Activated CD4-positive, alpha-beta T cell treated with anti-CD3 and anti-CD28 coated beads, Interleukin-2, amount 50 U/mL, for 48 hours (primary cell): ENCODE measurements at places on chromosomes 16 and 17.

GRCh38 chr17:74176546-74177001, 26.9 kb upstream of the RPL38 start:
- peak; percentile 64 for DNase-seq

DNA sequence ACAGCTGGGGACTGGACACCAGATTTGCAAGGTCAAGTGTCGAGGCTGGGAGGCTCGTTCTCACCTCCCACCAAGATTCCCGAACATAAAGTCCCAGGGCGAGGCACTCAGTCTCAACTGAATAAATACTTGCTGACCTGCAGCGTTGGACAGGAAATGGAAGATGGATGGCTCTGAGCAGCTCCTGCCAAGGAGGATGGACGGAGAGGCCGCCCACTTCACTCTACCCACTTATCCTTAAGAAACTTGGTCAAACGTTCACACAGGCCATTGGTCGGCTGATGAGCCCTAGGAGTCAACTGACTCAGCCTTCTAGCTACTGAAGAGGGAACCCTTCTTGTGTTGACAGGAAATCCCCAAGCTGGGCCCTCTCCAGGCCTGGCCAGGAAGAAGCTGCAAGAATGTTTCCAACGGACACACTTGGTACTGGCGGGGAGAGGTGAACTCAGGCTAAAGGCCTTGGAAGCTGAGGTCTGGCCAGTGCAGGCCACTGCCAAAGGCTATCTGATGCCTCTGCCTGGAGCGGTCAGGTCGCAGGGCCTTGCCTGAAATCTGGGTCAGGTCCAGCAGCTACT, 50.0 kb downstream of the VAC14 start:
- no peak for DNase-seq

- DNase-seq, result no peak
These were observed 103.2 kb downstream of the SOCS1 start for GRCh38 chr16:11152677-11153331.

- DNase-seq, result no peak
These were observed 28.4 kb upstream of the ZNF423 start for GRCh38 chr16:49884033-49885015.

DNA sequence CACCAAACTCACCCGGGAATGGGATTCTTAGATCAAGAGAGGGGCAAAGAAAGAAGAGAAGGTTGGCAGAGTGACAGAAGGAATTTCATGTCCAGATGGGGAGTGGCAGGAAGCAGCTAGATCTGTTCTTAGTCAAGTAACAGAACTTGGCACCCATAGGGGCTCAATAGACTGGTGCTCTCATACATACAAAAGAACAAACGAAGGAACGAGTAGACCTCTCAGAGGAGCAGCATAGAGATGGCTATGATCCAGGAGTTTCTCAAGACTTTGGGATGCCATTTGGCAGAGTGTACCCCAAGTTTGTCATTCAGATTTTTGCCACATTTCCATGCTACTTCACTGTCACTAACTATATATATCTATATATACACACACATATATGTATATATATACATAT, 47.9 kb downstream of the GINS3 start:
- DNase-seq, result no peak

DNA sequence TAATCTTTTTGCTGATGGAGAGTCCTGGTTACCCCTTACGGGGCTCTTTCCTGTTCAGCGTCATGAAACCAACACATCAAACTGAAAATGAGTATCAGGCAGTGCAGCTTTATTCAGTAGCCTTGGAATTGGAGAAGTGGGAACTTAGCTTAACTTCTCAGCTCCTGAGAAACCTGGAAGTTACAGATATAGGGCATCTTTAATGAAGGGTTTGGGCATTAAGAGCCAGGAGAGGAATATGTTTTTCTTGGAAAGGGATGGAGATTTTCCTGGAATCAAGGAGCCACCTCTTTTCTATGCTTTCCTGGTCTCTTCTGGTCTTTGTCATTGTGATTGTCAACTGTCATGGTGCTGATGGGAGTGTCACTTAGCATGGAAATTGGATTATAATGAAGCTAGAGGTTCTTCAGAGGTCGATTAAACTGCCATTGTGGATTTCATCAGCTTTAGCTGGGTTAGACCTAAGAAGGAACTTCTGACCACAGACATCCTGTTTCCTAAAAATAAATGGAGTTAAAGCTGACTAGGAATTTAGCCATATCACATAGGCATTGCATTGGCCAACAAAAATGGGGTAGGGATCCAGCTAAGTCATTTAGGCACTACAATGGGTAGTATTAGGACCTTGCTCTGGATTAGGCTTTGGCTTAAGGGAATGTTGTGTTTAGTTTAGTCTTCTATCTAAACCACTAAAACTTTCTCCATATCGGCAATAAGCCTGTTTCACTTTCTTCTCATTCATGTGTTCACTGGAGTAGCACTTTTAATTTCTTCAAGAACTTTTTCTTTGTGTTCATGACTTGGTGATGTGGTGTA, 186.4 kb downstream of the BCAS3 start:
- no peak for DNase-seq

GRCh38 chr16:26688699-26689098, 378.0 kb upstream of the C16orf82 start:
- DNase-seq, result no peak

GRCh38 chr16:782766-783403, 5.3 kb downstream of the RPUSD1 start:
- DNase-seq, result no peak

GRCh38 chr17:39229274-39229913, 3.6 kb upstream of the STAC2 start:
- no peak for DNase-seq

GRCh38 chr17:61567045-61567802, 23.8 kb downstream of the NACA2 start:
- no peak for DNase-seq

- peak; percentile 83 for DNase-seq
These were observed at the start of gene RASD1 for GRCh38 chr17:17496189-17497064. Gene RASD1 (minus strand): TSS chr17:17496395. CDS start chr17:17496181, 214 bp downstream.

- DNase-seq, result no peak
These were observed 101.2 kb upstream of the CACNG5 start for GRCh38 chr17:66733759-66734158.

- DNase-seq, result no peak
These were observed 1.6 kb upstream of the FOXJ1 start for GRCh38 chr17:76142585-76143041.

DNA sequence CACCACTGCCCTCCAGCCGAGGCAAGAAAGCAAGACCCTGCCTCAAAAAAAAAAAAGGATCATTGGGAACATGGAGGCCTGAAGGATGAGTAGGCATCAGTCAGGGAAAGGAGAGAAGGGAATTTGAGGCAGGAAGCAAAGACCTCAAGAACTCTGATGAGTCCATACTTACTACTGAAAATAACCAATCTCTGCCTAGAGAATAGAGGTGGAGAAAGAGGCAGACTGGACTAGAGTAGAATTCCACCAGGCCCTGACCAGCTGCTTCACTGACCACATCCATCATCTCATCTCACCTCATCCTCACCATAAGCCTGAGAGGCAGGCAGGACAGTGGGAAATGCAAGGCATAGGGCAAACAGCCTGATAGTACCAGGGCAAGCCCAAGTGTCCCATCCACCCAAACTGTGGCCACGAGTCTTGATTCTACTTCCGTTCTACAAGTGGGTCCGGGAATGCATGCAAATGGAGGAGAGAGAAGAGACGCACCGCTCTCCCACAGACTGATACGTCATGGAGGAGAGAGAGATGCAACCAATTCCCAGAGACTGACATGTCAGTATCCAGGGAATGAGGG, 17.1 kb downstream of the ANKRD11 start:
- DNase-seq, result no peak

DNA sequence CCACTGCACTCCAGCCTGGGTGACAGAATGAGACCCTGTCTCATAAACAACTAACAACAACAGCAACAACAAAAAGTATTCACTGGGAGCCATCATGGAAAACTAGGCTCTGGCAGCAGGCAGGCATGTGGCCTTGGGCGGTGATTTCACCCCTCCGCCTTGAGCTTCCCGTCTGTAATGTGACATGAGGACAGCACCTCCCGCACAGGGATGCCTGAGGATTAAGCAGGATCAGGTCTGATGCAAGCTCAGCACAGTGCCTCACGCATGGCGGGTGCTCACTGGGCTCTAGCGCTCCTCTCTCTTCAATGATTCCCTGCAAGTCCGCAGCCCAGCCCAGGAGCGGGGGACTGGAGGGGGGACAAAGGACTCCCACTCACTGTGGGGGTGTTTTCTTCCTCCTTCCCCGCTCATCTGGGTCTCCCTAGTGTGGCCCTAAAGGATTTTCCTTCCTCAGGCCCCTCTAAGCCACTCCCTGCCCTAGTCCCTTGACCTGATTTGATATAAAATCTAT, 2.8 kb downstream of the PLCD3 start:
- DNase-seq, result no peak

- DNase-seq, result no peak
These were observed 11.6 kb downstream of the WIPF2 start for GRCh38 chr17:40230670-40231069.

DNA sequence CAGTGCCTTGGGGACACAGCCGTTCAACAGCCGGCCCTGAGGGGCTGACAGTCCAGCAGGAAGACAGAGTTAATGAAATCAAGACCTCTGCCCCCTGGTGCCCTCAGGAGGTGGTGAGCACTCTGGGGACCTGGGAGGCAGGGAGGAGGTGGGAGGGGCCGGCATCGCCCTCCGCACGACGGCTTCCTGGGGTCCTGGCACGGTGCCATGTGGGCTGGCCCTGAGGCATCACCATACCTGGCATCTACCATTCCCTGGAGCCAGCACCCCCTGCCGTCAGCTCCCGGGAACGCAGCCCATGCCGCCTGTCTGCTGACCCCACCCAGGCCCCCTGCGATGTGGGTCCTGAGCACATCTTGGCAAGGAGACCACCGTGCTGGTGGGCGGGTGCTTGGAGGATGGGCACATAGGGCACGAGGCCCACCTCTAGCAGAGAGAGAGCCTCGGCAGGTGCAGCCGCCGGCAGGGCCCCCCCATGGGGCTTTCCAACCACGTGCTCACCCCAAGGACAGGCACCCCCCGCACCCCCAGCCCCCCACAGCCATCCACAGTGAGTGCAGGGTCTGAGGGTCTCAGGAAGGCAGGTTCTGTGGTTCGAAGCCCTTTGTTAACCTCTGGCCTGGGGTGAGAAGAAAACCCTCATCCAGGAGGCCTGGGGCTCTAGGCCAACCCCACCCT, 52.5 kb downstream of the ZFPM1 start:
- DNase-seq, result peak; percentile 69

DNA sequence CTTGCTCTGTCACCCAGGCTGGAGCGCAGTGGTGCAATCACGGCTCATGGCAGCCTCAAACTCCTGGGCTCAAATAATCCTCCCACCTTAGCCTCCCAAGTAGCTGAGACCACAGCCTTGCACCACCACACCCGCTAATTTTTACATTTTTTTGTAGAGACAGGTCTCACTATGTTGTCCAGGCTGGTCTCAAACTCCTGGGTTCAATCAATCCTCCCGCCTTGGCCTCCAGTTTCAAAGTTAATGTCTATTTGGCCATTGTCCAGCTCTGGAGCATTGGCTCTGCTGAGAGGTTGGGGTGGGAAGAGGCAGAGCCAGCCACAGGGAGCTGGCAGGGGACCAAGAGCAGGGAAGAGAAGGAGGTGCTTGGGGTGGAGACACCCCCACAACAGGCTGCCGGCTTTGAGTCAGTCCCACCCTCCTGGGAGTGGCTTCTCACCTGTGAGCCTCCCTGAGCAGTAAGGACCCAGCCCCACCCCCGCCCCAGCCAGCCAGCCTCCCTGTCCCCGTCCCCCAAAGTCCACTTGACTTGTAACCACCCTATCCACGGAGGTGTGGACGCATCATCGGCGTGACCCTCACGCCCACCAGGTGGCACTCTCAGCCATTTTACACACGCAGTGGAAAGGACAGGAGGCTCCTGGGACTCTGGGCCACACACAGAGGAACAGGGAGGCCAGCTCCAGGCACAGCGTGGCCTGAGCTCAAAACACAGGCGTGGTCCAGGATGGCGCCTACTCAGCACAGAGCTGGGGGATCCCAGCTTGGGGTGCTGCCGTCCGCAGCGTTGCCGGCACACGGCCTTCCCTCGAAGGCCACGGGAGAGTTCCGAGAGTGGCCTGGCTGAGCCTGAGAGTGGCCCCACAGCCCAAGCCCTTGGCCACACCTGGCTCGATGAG, 22.8 kb upstream of the PVALEF start:
- peak; percentile 78 for DNase-seq
